ENCODE measurements at places on chromosomes 2 and 18. TPM values are rescaled to one million over a fixed set of nuclear protein-coding genes. Genes with fewer than 3 reads are reported as not detected.

Gene HAAO
- total RNA-seq, result 3.9 TPM

Gene UNC80
- not detected for total RNA-seq

Gene EPB41L5
- total RNA-seq, result 5.5 TPM

Gene ATG9A
- total RNA-seq, result 53.8 TPM

Gene TANC1
- total RNA-seq, result 13.1 TPM

Gene PLGLB2
- 0.89 TPM for total RNA-seq

Gene IL36G
- not detected for total RNA-seq

Gene CYTIP
- not detected for total RNA-seq

Gene CROCC2
- not detected for total RNA-seq

Gene REG1B
- total RNA-seq, result not detected

Gene TTC27
- 20.7 TPM for total RNA-seq

Gene DHRS9
- total RNA-seq, result not detected

Gene EEF1B2
- 608 TPM for total RNA-seq

Gene GPR39
- total RNA-seq, result 3.7 TPM

Gene CFAP221
- not detected for total RNA-seq

Gene ARPC2
- 337 TPM for total RNA-seq

Gene ARHGAP15
- not detected for total RNA-seq
